ENCODE measurements at places on chromosomes 3 and 15.

GRCh38 chr15:57041416-57041815 lies 123.0 kb downstream of the TCF12 start:
- DNase-seq = no peak

DNA sequence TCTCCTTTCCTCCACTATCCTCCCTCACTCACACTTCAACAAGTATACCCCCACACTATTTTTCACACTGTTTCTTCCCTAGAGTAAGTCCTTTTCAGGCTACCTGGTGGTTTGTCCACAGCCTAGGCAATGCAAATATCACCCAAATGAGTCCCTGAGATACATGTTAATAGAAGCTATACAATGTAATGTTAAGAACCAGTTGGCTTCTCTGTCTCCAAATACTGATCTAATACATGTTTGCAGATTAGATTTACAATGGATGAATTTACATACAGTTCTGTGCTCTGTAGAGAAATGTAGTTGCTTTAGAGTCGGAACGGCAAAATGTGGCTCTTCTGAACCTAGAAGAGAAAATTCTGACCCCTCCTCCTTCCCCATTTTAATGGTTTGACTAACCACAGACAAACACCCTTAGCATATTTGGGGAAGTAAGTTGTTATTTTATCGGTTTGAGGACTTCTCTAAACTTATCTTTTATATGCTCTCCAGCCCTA lies 63.6 kb upstream of the MBNL1 start:
- no peak for DNase-seq

GRCh38 chr3:52084954-52085680 lies 28.7 kb upstream of the DUSP7 start:
- no peak for DNase-seq

DNA sequence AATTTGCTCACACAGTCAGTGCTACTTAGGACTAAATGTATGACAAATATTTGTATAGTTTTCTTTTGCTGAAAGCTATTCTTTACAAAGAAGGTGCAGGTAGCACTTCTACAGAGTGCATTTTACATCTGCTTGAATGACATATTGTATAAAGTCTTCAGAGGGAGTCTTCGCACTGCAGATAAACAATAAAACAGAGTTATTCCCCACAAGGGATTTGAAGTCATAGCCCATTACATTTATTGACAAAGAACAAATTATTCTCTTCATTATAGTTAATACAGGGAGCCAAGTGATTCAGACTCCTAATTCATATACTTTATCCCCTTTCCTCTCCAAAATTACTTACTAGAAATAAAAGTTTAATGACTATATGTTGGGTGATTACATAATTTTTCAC lies 529.7 kb downstream of the EDEM1 start:
- DNase-seq = no peak

DNA sequence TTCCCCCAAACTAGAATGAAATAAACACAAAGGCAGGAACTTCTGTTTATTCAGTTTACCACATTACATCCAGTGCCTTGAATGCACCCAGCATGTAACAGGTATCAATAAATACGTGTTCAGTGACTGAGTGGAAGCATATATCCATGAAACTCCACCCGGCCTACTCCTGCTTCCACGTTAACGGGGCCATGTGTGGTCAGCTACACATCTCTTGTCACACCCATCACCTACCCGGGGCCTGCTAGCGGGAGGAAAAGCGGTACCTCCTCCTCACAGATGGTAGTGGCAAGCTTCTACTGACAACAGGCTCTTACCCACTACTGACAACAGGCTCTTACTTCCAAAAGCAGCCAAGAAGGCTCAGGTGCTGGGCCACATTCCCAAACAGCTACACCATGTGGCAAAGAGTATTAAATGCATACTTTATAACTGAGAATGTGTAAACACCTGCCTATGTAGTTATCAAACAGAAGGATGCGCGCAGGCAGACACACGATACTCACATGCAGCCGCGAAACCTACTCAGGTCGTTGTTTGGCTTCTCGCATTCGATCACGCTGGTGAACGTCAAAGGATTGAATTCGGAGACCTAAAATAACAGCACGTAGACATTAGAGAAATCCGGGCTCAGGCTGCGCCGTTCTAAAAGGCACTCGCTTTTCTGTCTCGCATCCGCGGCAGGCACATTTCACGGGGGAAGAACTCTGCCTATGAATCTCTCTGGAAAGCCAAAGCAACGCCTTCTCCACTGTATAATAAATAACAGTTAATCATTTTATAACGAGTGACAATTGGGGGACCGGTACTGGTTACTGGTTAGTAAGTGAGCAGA lies 127.4 kb downstream of the ATP10A start:
- no peak for DNase-seq

- DNase-seq = peak; percentile 7
These were observed 42.5 kb downstream of the TAMM41 start for GRCh38 chr3:11803977-11804892.

GRCh38 chr15:29062626-29063025 lies 176.9 kb downstream of the APBA2 start:
- DNase-seq = no peak

Data from stimulated activated CD4-positive, alpha-beta T cell treated with anti-CD3 and anti-CD28 coated beads, TNF-alpha, amount 100 ng/mL, for 1 hour (primary cell).